ENCODE measurements at places on chromosomes 3 and 15. TPM values are rescaled to one million over a fixed set of nuclear protein-coding genes. Genes with fewer than 3 reads are reported as not detected.

PLA2G4D gene
- 0.57 TPM for total RNA-seq

PYGO1 gene
- 4.3 TPM for total RNA-seq

SETD5 gene
- total RNA-seq: 211 TPM

SYNPR gene
- not detected for total RNA-seq

SCAMP2 gene
- total RNA-seq: 82.7 TPM

ACKR4 gene
- 2.0 TPM for total RNA-seq

KBTBD12 gene
- not detected for total RNA-seq

GOLGA8M gene
- 8.1 TPM for total RNA-seq

TIMP4 gene
- total RNA-seq: 187 TPM

CILP gene
- total RNA-seq: 46.5 TPM

CCDC39 gene
- total RNA-seq: 1.0 TPM

SCN11A gene
- total RNA-seq: 1.9 TPM

All from subcutaneous adipose tissue (tissue), 4 donors.